ENCODE measurements at places on chromosomes 1 and 21.

GRCh38 chr1:90434460-90434859 is 282.6 kb downstream of the BARHL2 start:
- DNase-seq: no peak

DNA sequence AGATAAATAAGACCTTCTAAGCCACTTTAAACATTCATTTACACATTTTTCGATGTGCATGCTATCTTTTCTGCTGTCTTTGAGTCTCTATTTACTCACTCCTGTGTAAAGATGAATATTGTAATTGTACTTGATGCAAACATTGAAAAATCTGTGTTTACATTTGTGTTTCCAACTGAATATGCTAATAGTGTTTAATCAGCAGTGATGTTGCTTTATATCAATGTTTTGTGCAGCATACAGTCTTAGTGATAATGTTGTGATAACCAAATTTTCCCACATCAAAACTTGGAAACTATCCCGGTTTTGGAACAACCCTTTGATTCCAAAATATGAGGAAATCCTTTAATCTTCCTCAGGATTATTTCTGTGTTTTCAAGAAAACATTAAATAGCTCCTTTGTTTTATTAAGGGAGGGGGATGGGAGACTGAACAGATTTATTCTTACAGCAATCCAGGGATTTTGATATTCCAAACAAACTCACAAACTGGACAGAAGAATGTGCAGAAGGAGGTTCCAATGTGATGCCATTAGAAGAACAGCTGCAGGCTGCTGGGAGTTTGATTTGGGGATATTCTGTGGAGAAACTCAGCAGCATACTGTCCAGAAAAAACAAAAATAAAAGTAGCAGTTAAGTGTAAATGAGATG is 248.0 kb downstream of the S1PR1 start:
- DNase-seq: no peak

DNA sequence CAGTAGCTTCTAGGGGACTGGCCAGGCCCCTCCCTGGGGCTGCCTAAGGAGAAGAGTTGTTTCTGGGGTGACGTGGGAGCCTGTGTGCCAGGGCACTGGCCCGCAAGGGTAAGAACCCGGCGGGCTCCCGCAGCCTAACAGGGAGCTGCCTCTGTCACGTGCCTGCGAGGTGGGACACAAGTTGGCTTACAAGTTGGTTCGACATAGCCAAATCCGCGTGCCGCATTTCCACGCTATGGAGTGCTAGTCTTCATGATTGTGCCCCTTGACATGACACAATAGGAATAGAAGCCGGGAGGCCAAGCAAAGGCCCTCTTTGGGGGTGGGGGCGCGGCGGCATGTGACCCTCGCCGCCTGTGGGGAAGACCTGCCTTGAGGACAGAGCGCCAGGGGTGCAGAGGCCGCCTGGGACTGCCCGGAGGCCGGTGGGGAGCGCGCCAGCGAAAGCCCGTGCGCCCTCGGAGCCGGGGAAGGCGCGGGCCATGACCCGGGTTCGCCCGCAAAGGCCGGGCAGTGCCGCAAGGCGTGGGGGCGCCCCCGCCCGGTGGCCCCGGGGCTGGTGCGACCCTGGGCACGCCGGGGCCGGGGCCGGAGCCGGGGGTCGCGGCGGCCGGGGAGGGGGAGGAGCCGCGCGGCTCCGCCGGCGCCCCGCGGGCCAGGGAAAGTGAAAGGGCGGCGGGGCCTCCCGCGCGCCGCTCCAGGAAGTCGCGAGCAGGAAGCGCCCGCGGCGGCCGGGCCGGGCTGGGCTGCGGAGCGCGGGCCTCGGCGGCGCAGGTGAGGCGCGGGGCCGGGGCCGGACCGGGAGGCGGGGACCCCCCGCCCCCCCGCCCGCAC is at the start of gene SLC37A1:
Gene SLC37A1 (plus strand): TSS at position 702 of the 834 bp plus-strand sequence. CDS start 4,603 bp downstream, outside the sequence.
- peak; percentile 26 for DNase-seq

- no peak for DNase-seq
Observed at GRCh38 chr1:59755069-59755685, 59.6 kb upstream of the HOOK1 start.

DNA sequence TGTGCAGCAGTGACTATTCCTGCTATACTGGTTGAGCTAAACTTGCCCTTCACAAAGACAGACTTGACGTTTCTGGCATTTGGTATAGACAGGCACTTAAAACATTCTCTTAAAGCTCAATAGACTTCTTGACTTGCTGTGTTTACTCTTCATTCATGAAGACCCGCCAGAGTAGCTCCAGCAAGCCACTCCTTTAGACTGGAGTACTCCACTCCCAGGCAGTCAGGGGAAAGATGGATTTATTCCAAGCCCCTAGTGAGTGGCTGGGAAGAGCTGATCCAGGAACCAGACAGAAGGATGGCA is 70.7 kb downstream of the EVA1C start:
- DNase-seq: no peak

DNA sequence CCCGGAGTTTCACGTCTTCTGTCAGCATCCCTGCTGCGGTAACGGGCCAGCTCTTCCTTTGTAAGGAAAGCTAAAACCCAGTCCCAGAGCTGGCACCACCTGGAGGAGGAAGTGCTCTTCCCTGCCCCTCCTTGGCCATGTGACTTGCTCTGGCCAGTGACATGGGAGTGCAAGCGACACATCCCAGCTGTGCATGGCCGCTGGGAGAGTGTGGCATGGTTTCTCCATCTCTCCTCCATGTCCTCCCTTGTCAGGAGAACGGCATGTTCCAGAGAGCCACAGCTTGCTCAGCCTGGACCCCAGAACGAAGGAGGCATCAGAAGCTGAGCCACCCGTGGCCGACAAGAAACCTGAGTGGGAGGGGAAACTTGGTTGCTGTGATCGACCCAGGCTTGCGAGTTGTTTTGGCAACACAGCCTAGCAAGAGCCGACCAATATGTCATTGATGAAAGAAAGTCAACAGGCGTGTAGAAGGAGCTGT is 2.7 kb upstream of the PRXL2B start:
- no peak for DNase-seq

- no peak for DNase-seq
Observed at GRCh38 chr1:95668165-95668564, 434.2 kb downstream of the RWDD3 start.

- no peak for DNase-seq
Observed at GRCh38 chr1:57131701-57132394, 166.0 kb upstream of the C8B start.

DNA sequence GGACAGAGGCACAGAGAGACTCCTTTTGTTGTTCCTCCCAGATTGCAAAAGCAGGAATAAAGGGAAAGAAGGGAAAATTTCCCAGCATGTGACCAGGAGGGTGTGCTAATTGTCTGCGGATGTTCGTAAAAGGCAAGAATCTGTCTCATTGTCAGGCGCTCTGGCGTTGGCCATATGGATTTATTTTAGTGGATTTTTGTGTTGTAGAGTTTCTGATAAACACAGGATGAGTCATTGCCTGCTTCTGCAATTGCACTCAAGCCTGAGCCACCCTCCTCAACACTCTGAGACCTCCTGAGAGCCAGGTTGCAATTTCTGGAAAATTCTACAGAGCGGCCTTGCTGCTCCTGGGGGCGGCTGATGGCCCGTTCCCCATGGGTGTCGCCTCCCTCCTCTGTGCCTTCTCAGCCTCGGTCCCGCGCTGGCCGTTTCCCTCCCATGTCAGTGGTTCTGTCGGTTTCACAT is 227.7 kb downstream of the KAZN start:
- no peak for DNase-seq

- DNase-seq: peak; percentile 24
Observed at GRCh38 chr1:241998412-241998921, 431 bp downstream of the MAP1LC3C start.

- DNase-seq: no peak
Observed at GRCh38 chr21:43328185-43328957, 98.6 kb downstream of the SIK1 start.

DNA sequence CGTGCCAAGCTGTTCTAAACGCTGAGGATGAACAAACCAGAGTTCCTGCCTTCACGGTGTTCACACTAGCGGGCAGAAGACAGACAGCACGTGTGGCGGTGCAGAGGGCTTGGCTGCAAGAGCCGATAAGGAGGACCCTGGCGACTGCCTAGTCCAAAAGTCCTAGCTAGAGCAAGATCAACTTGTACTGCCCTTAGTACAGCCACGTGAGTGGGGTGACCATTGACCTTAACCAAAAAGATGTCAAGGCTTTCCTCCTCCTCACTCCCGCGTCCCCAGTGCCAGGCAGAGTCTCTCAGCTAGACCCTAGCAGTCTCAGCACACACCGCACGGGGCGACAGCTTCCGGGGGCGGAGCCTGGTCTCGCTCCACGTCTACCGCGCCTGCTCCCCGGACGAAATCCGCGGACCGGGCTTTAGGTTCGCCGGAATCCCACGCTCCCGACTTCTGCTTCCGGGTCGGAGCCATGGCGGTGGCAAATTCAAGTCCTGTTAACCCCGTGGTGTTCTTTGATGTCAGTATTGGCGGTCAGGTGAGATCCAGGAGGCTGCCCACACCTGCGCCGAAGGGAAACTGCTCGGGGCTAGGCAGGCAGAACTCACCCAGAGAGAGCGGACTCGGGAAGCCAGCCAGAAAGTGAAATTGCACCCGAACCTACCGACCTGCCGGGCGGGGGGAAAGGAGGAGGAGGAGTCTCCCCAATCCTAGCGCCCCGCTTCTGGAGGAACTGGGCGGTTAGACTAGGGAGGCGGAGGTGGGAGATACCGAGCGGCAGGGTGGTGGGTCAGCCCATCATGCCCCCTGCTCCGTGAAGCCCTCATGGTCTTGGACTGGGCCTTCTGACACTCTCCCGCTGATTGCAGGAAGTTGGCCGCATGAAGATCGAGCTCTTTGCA is at the start of gene PPIH:
Gene PPIH (plus strand): TSS at position 443 of the 896 bp plus-strand sequence. CDS start 24 bp downstream, at position 467.
- DNase-seq: peak; percentile 94

DNA sequence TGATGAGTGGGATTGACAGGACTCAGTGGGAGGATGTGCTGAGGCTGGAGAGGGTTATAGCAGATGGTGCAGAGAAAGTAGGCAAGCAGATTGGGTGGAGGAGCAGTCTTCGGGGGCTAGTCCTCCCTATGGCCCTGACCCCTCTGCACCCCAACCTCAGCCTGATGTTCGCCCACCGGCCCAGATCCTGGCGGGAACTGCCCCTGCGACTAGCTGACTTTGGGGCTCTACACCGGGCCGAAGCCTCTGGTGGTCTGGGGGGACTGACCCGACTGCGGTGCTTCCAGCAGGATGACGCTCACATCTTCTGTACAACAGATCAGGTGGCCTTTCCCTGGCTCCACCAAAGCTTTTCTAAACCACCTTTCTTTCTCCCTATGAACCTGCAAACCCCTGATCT is 9.6 kb upstream of the ECM1 start:
- no peak for DNase-seq

DNA sequence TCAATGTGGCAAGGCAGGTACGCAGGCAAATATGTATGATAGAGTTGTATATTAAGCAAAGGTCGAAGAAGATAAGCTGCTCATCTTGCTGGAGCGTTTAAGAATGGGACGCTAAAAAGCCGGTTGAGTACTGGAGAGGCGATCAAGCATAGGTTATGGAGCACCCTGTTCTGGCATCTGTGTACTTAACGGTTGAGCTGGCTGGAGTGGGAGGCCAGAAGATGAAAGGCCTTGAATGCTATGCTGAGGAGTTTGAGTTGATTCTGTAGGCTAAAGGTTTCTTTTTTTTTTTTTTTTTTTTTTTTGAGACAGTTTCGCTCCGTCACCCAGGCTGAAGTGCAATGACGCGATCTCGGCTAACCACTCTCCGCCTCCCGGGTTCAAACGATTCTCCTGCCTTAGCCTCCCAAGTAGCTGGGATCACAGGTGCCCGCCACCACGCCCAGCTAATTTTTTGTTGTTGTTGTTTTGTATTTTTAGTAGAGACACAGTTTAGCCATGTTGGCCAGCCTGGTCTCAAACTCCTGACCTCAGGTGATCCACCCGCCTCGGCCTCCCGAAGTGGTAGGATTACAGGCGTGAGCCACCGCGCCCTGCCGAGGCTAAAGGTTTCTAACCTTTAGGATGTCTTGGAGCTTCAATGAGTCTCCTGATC is 850 bp upstream of the KHDC4 start:
- DNase-seq: no peak

DNA sequence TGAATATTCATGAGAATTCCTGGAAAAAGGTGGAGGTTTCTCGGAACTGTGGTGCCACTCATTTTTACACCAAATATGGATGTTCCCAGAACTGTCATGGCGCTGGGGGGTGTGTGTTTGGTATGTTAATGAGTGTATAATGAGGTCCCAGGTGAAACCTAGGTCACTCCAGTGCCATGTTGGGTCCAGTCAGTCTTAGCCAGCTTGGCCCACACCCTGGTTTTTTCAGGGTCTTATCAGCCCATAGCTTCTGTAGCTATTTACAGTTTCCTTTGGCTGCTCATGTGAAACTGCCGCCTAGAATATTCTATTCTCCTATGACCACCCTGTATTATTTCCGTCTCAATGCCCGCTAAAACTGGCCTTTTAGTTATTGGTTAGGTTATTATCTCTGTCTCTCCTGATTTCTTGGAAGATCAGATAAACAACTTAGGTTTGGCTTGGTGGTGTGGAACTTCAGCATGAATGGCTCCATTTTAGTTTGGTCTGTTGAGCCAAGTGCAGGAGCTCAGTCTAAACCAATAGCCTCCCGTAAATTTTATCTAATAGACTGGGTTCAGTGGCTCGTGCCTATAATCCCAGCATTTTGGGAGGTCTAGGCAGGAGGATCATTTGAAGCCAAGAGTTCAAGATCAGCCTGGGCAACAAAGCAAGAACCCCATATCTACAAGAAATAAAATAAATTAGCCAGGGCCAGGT is 42.1 kb upstream of the EDARADD start:
- no peak for DNase-seq

DNA sequence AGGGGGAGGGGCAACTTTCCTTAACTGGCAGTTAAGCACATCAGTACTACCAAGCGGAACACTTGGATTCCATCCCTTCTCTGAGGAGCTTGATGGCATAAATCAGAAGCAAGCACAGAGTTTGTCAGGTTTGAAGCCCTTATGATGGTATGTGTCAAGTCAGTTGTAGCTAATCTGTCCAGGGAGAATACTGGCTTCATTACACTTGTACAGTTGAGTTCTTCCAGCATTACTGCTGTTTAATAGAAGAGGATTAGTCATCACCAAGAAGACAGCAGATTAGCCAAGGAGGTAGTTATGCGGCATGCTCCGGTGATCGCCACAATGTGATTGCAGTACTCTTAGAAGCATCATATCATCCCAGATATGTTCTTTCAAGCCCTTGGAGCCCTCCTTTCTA is 2.1 kb upstream of the TDRD5 start:
- DNase-seq: no peak

GRCh38 chr1:207998691-207999090 is 87.8 kb upstream of the CD34 start:
- DNase-seq: no peak

- no peak for DNase-seq
Observed at GRCh38 chr1:98369463-98369862, 292.1 kb upstream of the SNX7 start.

DNA sequence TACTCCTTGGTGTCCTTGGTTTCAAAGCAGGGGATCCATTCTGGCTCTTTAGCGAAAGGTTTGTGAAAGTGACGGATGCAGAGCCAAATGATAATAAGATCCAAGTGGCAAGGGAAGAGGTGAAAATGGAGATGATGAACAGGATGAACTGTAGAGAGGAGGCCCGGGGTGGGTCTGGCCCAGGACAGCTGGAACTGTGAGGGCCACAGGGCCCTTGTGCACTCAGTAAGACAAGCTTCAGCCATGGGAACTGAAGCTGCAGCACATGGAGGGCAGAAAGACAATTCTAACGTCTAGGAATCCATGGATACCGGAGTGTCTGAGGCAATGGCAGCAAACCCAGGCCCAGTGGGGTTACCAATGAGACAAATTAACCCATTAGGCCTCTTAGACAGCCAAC is 4.8 kb downstream of the KCNA2 start:
- DNase-seq: no peak
